ENCODE measurements at places on chromosomes 5 and 9. TPM values are rescaled to one million over a fixed set of nuclear protein-coding genes. Genes with fewer than 3 reads are reported as not detected.

GRCh38 chr5:1883120-1883924 lies 597 bp upstream of the IRX4 start:
- H3K4me1 ChIP-seq = no peaks in the 10 kb centered on the region
- H3K36me3 ChIP-seq = no peaks in the 10 kb centered on the region
- peaks cover 70% of the 10 kb centered on the region for H3K27me3 ChIP-seq
- DNase-seq = no peak
- H3K4me3 ChIP-seq = peak overlapping the region; percentile 58
- H3K27ac ChIP-seq = no peak overlapping the region

- no peaks in the 10 kb centered on the region for H3K36me3 ChIP-seq
- H3K4me3 ChIP-seq = no peak overlapping the region
- no peak for DNase-seq
- H3K4me1 ChIP-seq = no peaks in the 10 kb centered on the region
- H3K27ac ChIP-seq = no peak overlapping the region
Measured at GRCh38 chr5:164832516-164832915, 1327.1 kb downstream of the MAT2B start.

CCL28 gene
- 0.16 TPM for total RNA-seq

- DNase-seq = no peak
- H3K4me1 ChIP-seq = no peaks in the 10 kb centered on the region
- H3K36me3 ChIP-seq = no peaks in the 10 kb centered on the region
Measured at GRCh38 chr5:163772241-163772640, 266.8 kb downstream of the MAT2B start.

GRCh38 chr5:142342128-142342981 lies 17.5 kb upstream of the SPRY4 start:
- H3K36me3 ChIP-seq = no peaks in the 10 kb centered on the region
- H3K27ac ChIP-seq = peak overlapping the region; percentile 53
- no peaks in the 10 kb centered on the region for H3K27me3 ChIP-seq
- no peak overlapping the region for H3K4me3 ChIP-seq

F2R gene
- total RNA-seq = 4.2 TPM

WNT8A gene
- total RNA-seq = not detected

GRCh38 chr5:108543486-108543885 lies 161.6 kb upstream of the FBXL17 start:
- H3K4me1 ChIP-seq = no peaks in the 10 kb centered on the region
- no peak overlapping the region for H3K27ac ChIP-seq
- no peak for DNase-seq
- H3K27me3 ChIP-seq = no peaks in the 10 kb centered on the region

- H3K4me3 ChIP-seq = no peak overlapping the region
- no peaks in the 10 kb centered on the region for H3K27me3 ChIP-seq
- no peaks in the 10 kb centered on the region for H3K36me3 ChIP-seq
- H3K27ac ChIP-seq = no peak overlapping the region
- no peak for DNase-seq
Measured at GRCh38 chr5:136639616-136640015, 274.3 kb upstream of the TRPC7 start.

EQTN gene
- not detected for total RNA-seq
